Osteocyte (in vitro differentiated cells): ENCODE measurements at places on chromosomes 4 and X. TPM values are rescaled to one million over a fixed set of nuclear protein-coding genes. Genes with fewer than 3 reads are reported as not detected.
A peak's percentile ranks its signal among the peaks of the same experiment; 100 is the strongest.

DNA sequence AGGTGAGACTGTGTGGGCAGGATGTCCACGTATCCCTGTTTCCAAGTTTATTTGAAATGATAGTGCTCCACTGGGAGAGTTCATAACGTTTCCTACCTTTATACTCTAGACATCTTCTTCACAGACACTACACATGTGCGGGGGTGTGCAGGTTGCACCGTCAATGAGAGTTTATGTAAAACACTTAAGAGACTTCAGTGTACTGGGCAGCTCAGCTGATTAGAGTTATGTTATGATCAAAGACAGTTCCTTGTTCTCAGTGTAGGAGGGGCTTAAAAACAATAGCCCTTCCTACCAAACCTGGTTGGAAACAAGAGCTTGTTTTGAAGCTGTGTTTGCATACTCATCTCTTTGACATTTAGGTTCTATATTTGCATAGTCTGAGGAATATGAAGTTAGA, 326.9 kb upstream of the AGA start:
- peaks cover 3% of the 10 kb centered on the region for H3K27me3 ChIP-seq
- H3K4me1 ChIP-seq: no peaks in the 10 kb centered on the region
- no peak overlapping the region for H3K4me3 ChIP-seq
- no peak for DNase-seq
- no peaks in the 10 kb centered on the region for H3K36me3 ChIP-seq
- H3K27ac ChIP-seq: no peak overlapping the region

The SULT1B1 gene
- total RNA-seq: 0.50 and 1.2 TPM in 2 replicates

The SMAD1 gene
- 18.1 and 18.6 TPM in 2 replicates for total RNA-seq

The CENPE gene
- total RNA-seq: 5.7 and 6.9 TPM in 2 replicates

DNA sequence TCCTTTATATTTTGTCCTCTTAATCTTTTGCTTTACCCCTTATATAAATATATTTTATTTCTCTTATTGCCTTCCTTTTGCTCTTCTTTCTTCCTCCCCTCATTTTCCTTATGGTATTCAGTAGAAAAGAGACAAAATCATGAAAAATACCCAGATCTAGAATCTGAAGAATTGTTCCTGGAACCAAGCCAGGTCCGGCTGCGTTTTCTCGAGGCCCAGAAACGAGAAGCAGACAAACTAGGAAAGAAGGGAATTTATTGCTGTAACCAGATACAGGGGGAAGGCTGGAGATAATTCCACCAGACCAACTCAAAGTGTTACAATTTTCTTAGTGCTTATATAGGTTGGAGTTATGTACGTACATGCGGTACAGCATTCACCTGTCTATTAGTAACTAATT, 328.7 kb downstream of the GABRG1 start:
- H3K4me1 ChIP-seq: no peaks in the 10 kb centered on the region
- H3K27ac ChIP-seq: no peak overlapping the region
- no peaks in the 10 kb centered on the region for H3K36me3 ChIP-seq
- no peak for DNase-seq
- H3K27me3 ChIP-seq: no peaks in the 10 kb centered on the region

DNA sequence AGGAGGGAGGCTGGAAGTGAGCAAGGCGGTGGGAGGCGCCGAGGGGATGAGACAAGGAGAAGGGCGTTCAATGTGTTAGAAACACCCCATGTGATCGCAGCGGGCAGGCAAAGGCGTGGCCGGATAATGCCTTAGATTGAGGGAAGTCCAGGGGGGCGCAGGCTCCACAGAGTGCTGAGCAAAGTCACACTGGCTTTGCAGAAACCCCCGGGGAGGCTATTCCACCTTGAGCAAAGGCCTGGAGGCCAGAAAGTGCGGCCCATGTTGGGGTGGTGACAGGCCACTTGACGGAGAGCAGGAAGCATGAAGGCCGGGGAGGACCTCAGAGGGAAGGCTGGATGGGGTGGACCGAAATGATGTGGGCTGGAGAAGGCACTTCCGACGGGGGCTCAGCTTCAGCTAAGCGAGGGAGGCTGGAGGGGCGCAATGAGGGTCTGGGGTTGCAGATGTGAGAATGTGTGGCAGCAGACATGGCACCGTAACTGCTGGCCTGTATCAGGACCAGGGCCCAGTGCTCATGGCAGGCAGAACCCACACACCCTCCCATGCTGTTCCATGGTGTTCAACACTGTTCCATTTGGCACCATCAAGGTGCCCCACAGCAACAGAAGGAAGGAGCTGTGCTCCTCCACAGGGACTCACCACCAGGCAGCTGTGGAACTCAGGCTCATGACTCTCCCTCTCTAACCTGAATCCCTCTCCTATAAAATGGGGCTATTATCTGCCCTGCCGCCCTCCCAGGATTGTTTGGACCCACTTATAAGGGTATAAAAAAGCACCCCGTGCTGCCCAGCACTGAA, 50.3 kb downstream of the HMX1 start:
- H3K4me3 ChIP-seq: no peak overlapping the region
- DNase-seq: peak; percentile 72
- H3K36me3 ChIP-seq: no peaks in the 10 kb centered on the region
- no peak overlapping the region for H3K27ac ChIP-seq

The CENPI gene
- total RNA-seq: 3.1 and 5.5 TPM in 2 replicates

GRCh38 chrX:137067147-137067546, 33.4 kb upstream of the GPR101 start:
- H3K4me1 ChIP-seq: no peaks in the 10 kb centered on the region
- DNase-seq: no peak
- no peaks in the 10 kb centered on the region for H3K36me3 ChIP-seq
- no peaks in the 10 kb centered on the region for H3K27me3 ChIP-seq
- H3K27ac ChIP-seq: no peak overlapping the region

- DNase-seq: no peak
- no peaks in the 10 kb centered on the region for H3K4me1 ChIP-seq
- H3K36me3 ChIP-seq: no peaks in the 10 kb centered on the region
- no peak overlapping the region for H3K4me3 ChIP-seq
Measured at GRCh38 chr4:149264093-149264733, 551.4 kb downstream of the IQCM start.

DNA sequence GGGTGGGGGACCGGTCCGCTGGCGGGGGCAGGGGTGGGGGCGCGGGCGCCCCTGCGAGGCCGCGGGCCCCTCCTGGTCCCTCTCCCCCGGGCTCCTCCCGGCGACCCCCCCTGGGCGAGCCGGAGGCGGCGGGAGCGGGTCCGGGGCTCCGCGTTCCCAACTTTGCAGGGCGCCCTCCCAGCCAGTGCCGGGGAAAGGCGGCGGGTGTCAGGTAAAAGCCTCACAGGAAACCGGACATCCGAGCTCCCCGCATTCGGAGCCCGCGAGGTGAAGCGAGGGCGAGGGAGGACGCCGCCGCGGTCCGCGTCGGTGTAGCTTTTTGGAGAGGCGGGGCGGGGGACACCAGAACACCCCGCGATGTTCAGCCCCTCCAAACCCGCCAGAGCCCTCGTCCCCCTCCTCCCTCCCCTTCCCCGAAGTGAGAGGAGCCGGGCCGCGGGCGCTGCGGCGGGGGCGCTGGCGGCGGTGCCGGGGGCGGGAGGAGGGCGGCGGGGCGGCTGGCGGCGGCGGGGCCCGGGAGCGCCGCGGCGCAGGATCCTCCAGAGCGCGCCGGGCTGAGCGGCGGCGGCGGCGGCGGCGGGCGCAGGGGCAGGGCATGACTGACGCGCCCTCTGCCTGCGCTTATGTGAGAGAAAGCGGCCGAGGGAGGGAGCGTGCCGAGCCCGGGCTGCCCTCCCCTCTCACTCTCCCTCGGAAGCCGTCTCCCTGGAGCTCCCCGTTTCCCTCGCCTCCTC, at the start of gene VEGFC:
Gene VEGFC (minus strand): TSS at position 597 of the 734 bp plus-strand sequence. CDS start 611 bp downstream, outside the sequence.
- peak within 1 kb of the TSS; percentile 84 for H3K4me3 ChIP-seq
- no peaks in the 10 kb centered on the region for H3K27me3 ChIP-seq
- peak; percentile 89 for DNase-seq
- no peaks in the 10 kb centered on the region for H3K36me3 ChIP-seq
- H3K4me1 ChIP-seq: peaks cover 53% of the 10 kb centered on the region

The GLOD5 gene
- total RNA-seq: not detected in 2 replicates

The TBC1D8B gene
- total RNA-seq: 10.3 and 11.0 TPM in 2 replicates

DNA sequence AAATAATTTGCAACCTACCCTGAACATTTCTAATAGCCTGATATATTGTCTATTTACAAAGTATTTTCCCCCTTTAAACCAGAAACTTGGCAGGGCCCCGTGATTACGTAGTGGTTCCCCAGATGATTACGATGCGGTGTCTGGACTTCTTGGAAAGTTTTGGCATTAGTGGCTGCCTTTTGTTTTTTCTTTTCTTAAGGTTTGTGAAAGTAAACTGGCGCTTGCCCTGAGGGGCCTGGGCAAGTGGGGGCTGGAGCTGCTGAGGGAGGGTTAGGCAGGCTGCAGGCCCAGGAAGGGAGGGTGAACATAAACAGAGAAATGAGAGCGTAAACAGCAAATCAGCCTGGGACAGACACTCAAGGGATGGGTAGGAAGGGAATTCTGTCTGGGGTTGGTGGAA, 123.6 kb upstream of the MSX1 start:
- H3K4me3 ChIP-seq: no peak overlapping the region
- H3K27ac ChIP-seq: no peak overlapping the region
- no peak for DNase-seq
